ENCODE measurements at places on chromosomes 13 and 19. TPM values are rescaled to one million over a fixed set of nuclear protein-coding genes. Genes with fewer than 3 reads are reported as not detected.

- H3K4me1 ChIP-seq, result peaks cover 27% of the 10 kb centered on the region
- no peak for DNase-seq
- peaks cover 14% of the 10 kb centered on the region for H3K27me3 ChIP-seq
- peak overlapping the region; percentile 59 for H3K27ac ChIP-seq
Measured at GRCh38 chr13:44293374-44293773, 80.2 kb upstream of the SERP2 start.

- H3K27ac ChIP-seq, result no peak overlapping the region
- H3K36me3 ChIP-seq, result peaks cover 2% of the 10 kb centered on the region
- peak overlapping the region; percentile 43 for H3K4me3 ChIP-seq
- H3K4me1 ChIP-seq, result peaks cover 29% of the 10 kb centered on the region
Measured at GRCh38 chr19:8611877-8612806, 1.6 kb upstream of the ADAMTS10 start.

FGF21 gene
- not detected for total RNA-seq

GRCh38 chr19:55145232-55145631 lies 3.8 kb downstream of the TNNT1 start:
- no peak overlapping the region for H3K4me3 ChIP-seq
- DNase-seq, result no peak
- peaks cover 58% of the 10 kb centered on the region for H3K27me3 ChIP-seq
- no peak overlapping the region for H3K27ac ChIP-seq

Measured in activated naive CD4-positive, alpha-beta T cell treated with anti-CD3 and anti-CD28 coated beads for 36 hours (primary cell).